ENCODE measurements at places on chromosomes 1 and 21. TPM values are rescaled to one million over a fixed set of nuclear protein-coding genes. Genes with fewer than 3 reads are reported as not detected.

GRCh38 chr1:85609976-85610375, 29.4 kb downstream of the CCN1 start:
- no peak for DNase-seq

ASPM gene
- 37.1 TPM for total RNA-seq

DNA sequence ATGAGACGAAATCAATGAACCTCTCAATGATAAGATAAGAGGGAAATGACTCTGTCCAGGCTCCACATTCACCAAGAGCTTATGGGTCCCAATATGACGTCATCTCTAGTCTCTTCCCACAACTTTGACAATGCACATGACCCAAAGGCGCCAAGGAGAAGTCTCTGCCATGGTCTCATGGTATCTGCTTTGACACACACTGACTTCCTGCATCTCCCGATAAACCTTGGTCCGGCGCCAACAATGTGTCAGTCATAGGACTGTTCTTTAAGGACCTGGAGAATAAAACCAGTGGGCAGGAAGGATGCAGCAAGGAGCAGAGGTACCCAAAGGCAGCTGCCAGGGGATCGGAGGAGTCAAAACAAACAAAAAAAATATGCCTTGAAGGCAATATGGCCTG, 46.9 kb upstream of the TMEM51 start:
- DNase-seq: no peak

DNA sequence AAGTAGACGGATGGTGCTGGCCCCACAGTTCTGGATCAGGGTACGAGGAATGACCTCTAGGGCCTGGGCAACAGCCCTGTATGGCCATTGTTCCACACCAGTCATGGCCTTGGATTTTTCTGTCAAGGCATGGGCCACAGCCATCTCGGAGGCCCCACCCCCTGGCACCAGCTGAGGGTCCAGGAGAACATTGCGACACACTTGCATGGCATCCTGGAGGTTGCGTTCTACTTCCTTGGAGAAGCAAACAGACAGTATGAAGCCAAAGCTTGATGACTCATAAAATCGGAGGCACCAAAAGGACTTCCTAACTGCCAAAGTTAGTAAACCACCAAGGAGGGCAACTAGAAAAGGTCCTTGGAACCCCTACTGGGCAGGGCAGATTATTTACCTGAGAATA, 11.9 kb upstream of the VHLL start:
- no peak for DNase-seq

DNA sequence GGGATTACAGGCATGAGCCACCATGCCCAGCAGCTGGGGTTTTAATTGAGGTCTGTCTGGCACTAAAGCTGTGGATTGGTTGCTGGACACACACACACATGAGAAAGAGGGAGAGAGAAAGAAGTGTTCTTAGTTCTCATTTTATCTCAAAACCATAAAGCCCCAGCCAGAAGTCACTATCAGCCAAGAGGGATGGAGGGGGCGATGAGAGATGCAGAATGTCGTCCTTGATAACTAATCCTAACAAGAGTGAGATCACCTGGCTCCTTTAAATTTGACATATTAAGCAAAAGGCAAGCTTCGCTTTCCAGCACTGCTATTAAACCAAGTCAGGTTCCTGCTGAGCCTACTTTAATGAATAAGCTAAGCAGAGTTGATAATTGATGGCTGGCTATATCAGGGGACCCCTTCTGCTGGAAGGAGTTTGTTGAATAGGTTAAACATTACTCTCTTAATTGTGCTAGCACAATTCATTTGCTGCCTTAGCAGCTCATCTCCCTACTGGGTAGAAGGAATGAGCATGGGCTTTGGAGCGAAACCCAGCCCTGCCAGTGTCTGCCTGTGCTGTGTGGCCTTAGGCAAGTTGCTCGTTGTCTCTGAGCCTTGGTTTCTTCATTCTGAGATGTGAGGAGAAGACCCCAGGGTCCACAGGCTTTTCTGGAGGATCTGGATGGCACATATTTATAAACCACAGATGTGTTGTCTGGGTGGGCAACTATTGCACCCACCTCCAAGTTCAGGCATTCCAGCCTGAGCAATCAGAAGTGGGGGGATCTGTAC, 50.8 kb downstream of the ALPL start:
- no peak for DNase-seq

Data from activated naive CD4-positive, alpha-beta T cell treated with anti-CD3 and anti-CD28 coated beads, Interleukin-2, amount 50 U/mL, for 72 hours (primary cell).